ENCODE measurements at places on chromosomes 3 and 15.

DNA sequence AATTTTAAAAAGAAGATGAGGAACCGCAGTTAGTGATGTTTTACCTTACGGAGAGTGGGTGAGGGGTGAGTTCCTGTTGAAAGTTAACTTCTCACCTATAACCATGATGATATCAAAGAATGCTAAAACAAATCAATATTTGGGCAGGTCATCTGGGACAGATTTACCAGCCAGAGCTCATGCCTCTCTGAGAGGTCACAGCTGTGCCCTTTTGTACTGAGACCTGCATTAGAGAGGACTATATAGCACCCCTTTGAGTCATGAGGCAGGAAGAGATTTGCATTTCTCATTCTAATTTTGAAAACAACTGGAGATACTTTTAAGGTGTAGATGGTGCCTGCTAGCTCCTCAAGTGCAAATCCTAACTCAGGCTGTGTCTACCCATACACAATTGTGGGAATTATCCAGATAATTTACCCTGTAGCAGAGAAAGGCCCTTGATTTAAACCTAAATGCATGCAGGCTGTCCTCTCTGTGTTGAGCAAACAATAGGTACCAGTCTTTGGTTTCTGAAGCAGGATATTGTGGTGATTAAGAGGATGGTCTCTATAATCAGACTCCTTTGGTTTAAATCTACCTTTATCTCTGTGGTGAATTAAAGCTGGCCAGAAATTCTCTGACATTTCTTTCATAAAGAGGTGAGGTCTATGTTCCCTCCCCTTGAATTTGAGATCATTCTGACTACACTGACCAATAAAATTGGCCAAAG is 5.8 kb upstream of the TM4SF4 start:
- DNase-seq = no peak

DNA sequence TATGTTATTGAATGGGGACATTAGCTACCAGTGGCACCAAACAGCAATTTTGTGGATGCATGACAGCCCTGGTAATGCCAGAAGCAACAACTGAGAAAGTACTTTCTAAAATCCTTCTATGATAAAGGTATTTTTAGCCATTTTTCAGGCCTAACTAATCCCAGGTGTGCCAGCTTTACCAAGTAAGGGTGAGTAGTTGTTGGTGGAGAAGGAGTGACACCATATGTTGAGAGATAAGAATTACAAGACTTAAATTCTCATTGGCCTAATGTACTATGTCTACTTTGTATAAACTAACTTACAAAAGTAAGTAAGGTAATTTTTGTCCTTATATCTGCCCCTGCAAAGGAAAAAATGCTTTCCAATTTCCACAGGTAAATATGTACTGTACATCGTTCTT is 4.1 kb upstream of the COX17 start:
- DNase-seq = peak; percentile 66

DNA sequence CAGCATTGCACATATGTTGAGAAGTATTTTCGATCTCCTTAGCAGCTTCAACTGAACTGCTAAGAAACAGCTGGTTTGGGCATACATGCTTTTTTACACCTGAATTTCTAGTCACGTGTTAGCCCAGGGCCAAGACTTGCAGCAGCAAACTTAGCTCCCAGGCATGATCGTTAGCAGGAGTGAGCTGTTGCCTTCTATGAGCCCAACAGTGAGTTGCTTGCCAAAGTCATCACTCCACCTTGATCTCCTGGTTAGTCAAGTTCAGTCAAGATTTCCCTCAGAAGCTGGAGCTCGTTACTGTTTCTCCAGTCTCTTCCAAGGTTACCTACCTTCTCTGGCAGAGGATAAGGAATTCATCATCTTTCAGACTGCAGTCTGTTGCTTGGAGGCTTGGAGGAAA is 100.4 kb upstream of the SEMA6D start:
- DNase-seq = no peak

GRCh38 chr3:81888914-81889557 is 127.6 kb upstream of the GBE1 start:
- DNase-seq = no peak

GRCh38 chr3:68977486-68978167 is 35.9 kb downstream of the EOGT start:
- DNase-seq = no peak

GRCh38 chr3:101829437-101829830 is 19.9 kb upstream of the NFKBIZ start:
- no peak for DNase-seq

GRCh38 chr3:120875507-120875906 is 32.5 kb upstream of the STXBP5L start:
- DNase-seq = no peak

- DNase-seq = peak; percentile 61
Measured at GRCh38 chr15:84878504-84878903, 6.0 kb upstream of the SLC28A1 start.

DNA sequence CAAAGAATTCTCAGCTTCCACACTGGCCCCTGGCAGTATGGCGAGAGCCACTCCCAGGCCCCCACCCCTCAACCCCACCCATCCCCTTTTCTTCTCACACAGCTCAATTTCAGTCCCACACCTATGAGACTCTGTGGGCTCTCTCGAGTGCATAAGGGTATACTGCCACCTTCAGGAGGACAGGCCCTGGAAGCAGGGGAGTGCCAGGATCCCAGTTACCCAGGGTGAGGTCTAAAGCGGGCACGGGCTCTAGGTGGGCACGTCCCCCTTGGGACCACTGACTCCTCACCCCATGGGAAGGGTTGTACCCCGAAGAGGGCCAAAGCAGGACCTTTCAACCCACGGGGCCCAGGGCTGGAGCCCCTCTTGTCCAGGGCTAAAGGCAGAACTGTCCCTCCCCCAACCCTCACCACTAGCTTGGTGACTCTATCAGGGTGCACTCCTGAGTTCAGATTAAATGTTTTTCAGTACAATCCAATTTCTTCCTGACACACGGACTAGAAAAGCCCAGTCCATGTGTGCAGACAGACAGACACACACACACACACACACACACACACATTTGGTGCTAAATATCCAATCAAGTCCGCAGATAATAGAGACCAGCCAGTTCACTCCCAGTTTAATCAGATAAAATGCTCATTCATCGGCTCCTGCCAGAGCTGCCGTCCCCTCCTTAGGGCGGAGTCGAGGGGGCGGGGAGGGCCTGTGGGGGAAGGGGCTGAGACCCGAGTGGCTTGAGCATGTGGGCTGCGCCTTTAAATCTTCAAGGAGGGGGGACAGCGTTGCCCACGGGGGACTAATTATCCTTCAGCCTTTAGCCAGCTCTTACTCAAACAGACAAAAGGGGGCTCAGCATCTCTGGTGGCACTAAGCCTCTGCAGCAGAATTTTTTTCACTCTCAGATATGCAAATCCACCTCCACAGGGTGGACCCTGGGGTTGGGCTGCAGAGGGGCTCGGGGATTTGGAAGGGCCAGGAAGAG is 59.3 kb downstream of the CYP11A1 start:
- peak; percentile 34 for DNase-seq

DNA sequence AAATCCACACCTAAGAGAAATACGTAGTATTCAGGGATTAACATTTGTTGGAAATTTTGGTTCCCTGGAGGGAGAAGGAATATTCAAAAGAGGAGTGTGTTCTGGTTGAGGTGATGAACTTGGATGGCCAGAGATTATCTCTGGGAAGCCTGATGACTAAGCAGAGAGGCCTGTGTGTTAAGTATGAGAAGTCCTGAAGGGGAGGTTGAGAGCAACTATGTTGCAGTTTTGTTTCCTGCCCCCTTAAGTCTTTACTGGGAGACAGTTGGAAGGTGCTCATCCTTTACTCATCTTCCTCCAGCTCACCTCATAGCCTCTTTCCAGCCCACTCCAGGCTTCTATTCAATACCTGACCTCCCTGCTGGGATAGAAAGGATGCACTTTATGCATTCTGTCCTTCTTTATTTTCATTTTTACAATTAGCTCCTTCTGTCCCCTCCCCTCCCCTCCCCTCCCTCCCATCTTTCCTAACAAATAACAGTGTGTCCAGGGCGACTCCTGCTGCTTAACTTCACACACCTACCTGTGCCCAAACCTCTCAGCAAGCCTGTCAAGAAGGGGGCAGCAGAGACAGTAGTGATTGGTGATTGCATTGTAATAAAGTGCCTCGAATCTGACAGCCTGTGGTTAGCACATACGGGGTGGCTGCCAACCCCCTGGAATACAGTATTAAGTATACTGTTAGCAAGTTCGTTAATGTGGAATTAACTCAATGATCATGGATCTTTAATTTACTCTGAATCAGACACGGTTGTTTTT is 11.9 kb downstream of the RAP2B start:
- no peak for DNase-seq

DNA sequence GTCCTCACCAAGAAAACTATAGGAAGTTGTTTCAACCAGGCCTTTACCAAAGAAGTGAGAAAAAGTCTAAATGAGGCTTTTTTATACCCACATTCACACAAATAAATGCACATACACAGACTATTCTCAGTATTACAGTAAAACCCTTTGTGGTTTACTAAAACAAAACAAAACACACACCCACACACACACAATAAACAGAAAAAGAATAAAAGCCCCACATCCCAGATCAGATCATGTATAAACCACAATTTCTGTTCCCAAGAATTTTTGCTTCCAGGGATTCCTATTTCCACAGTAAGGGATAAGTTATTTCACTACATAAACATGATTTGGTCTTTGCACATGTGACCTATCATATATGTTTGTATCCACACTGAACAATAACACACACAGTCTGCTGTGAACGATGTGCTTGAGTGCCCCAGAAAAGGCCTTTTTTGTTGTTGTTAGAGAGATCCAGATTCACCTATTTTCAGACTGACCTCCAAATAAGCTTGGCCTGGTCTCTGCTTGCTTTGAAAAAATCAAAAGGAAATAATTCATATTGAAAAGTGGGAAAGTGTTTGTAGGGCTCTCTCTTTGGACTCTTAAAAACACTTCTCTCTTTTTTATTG is 283.4 kb upstream of the ATP11B start:
- DNase-seq = no peak

DNA sequence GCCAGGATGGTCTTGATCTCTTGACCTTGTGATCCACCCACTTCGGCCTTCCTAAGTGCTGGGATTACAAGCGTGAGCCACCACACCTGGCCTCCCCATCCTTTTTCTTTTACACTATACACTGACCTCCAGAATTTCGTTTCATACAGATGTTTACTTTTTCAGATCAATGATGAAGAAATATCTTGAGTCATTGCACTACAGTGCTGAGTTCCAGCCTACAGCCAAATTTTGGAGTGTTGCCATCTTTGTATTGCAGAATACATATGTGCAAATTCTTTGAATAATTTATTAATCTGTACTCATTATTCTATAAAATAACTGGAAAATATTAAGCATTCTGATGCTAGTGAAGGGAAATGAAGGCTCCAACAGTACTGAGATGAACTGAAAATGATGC is 12.5 kb downstream of the ZPLD1 start:
- no peak for DNase-seq

DNA sequence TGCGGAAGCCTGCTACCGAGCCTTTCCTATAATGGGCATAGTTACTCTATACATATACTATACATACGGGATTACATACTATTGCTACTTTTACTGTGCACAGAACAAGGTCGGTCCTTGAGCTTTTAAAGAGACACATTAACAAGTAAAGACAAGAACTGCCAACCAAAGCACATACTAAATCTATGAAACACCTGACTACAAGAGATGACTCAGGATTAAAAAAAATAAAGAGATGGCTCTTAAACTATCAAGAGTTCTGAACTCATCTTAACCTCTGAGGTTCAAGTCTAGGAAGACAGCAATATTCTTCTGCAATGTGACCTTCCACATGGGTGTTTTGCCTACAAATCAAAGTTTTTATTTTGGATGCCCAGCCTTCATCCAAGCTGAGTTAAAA is 106.8 kb downstream of the TNIK start:
- DNase-seq = no peak

GRCh38 chr3:34294240-34294639 is 495.8 kb downstream of the PDCD6IP start:
- DNase-seq = no peak

GRCh38 chr15:56815247-56815646 is 81.9 kb upstream of the ZNF280D start:
- DNase-seq = no peak

- no peak for DNase-seq
Measured at GRCh38 chr15:39539466-39539865, 41.4 kb upstream of the THBS1 start.

GRCh38 chr3:47978386-47978785 is 37.8 kb downstream of the MAP4 start:
- DNase-seq = no peak

GRCh38 chr15:78002996-78003395 is 74.5 kb downstream of the TBC1D2B start:
- DNase-seq = no peak

GRCh38 chr3:77093101-77093500 is 53.2 kb downstream of the ROBO2 start:
- DNase-seq = no peak

- no peak for DNase-seq
Measured at GRCh38 chr15:39054128-39054732, 489.6 kb upstream of the RASGRP1 start.

DNA sequence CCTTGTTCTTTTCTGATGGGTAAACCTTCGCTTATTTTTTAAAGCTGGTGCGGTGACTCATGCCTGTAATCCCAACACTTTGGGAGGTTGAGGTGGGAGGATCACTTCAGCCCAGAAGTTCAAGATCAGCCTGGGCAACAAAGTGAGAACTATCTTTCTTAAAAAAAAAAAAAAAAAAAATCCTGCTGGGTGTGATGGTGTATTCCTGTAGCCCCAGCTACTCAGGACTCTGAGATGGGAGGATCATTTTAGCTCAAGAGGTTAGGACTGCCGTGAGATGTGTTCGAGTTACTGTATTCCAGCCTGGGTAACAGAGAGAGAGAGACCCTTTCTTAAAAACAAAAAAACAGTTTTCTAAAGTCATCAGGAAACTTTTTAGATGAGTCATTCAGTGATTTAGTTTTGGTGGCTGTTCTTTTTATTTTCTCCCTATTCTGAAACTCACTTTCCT is 37.7 kb downstream of the SLMAP start:
- no peak for DNase-seq

DNA sequence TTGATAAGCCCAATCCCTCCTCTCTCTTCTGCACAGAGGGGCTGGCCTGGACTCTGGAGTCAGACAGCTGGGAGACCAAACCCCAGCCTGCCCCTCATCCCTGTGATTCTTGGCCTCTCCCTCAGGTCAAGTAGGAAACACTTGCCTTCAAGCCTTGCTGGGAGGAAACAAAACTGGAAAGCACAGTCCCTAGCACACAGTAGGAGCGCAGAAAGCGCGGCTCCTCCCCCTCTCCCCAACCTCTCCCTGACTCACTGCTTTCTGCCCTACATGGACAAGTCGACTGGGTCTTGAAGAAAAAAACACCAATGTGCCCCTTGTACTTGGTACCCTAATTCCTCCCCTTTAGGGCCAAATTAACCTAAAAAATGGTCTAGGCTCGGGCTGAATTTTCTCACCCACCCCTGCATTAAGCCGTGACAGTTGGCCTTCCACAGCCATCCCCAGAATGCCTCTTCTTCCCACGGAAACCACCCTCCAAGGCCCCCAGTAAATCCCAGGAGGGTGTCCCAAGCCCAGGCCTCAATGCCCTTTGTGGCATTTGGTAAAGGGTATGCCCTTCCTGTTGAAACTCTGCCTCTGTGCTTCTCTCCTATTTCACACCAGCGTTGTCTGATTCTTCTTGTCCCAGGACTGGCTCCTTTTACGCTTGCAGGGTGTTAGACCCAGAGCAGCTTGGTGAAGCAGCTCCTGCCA is 11.3 kb upstream of the RAF1 start:
- no peak for DNase-seq

- no peak for DNase-seq
Measured at GRCh38 chr3:104149154-104149553, 1217.6 kb upstream of the ALCAM start.

- DNase-seq = no peak
Measured at GRCh38 chr15:99718421-99718820, 14.8 kb downstream of the LYSMD4 start.
